ENCODE measurements at places on chromosomes 12 and 14.

GRCh38 chr14:33230021-33230420 is 291.3 kb downstream of the NPAS3 start:
- DNase-seq = no peak

DNA sequence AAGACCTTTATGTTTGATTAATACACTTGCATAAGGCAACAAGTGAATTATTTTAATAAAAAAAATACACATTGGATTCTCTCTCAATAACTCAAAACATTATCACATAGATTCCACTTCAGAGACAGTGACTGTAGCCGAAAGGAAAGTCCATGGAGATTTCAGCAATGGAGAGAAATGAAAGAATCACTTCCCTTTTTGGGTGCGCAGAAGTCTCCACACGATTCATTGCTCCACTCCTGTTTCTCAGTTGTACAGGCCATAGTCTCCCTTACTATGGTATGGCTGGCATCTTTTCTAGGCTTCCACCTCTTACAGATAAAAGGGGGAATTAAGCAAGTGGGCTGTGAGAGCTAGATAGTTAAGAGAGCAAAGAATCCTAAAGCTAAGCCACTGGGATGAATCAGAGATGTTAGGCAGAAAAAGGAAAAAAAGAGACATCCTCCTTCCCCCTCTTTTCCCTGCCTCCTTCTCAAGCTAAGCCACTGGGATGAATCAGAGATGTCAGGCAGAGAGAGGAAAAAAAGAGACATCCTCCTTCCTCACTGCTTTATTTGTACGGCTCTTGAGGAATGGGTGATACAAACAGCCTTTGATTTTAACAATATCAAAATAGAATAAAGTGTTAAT is 16.3 kb downstream of the ST8SIA1 start:
- DNase-seq = no peak

DNA sequence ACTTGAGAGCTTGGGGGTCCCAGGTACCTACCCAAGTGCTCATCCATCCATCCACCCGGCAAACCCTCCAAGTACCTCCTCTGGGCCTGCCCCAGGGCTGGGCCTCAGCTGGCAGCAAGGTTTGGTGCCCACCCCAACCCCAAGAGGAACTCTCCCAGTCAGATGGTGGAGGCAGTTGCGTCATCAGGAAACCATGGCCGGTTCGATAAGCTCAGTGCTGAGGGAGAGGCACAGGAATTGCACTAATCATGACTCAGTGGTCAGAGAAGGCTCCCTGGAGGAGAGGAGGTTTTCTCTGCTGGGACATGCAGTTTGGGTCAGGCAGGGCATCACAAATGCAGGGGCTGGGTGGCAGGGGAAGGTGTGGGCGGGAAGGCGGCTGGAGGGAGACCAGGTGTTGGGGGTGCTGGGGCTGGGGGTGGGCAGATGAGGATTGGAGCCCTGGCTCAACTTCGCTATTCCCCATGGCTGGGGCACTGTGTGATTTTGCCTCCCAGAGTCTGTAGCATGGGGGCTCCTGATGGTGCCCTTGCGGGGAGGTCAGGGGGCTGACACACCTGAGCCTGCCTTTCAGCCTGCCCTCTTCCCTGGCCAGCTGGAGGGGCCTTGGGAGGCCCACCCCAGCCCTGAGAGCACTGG is 32.2 kb downstream of the SH2B3 start:
- DNase-seq = no peak

GRCh38 chr12:94150240-94151121 is 2.1 kb downstream of the PLXNC1 start:
- peak; percentile 24 for DNase-seq

- no peak for DNase-seq
These were observed 1.1 kb downstream of the TPI1 start for GRCh38 chr12:6868211-6869048.

DNA sequence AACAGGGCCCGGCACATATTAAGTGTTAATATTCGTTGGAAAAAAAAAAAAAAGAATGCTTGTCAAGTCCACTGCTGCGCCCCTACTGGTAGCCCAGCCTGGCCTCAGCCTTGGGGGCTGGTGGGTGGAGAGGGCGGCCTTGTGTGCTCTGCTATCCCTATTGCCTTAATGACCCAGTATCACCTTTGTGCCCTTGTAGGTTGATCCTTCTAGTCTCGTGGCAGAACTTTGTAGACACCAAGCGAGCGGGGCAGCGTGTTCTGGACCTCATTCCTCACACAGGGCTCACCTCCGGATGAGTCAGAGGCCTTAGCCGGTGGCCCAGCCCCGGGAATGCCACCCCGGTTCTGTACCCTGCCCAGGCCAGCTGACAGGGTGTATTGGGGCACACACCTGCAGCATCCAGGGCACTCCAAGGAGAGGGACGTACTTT is 1.8 kb upstream of the RCOR1 start:
- DNase-seq = no peak

GRCh38 chr14:74302152-74302628 is 544 bp downstream of the ABCD4 start:
- no peak for DNase-seq

All from stimulated activated CD4-positive, alpha-beta T cell treated with anti-CD3 and anti-CD28 coated beads, TNF-alpha, amount 100 ng/mL, for 4 hours (primary cell).